Activated CD4-positive, alpha-beta T cell treated with anti-CD3 and anti-CD28 coated beads, Interleukin-2, amount 10 ng/mL, durations not matched to agents 7 days and 5 days (primary cell): ENCODE measurements at places on chromosomes 12 and 14. TPM values are rescaled to one million over a fixed set of nuclear protein-coding genes. Genes with fewer than 3 reads are reported as not detected.

GRCh38 chr12:14957551-14958168 is 3.7 kb downstream of the ARHGDIB start:
- no peak for DNase-seq

DNA sequence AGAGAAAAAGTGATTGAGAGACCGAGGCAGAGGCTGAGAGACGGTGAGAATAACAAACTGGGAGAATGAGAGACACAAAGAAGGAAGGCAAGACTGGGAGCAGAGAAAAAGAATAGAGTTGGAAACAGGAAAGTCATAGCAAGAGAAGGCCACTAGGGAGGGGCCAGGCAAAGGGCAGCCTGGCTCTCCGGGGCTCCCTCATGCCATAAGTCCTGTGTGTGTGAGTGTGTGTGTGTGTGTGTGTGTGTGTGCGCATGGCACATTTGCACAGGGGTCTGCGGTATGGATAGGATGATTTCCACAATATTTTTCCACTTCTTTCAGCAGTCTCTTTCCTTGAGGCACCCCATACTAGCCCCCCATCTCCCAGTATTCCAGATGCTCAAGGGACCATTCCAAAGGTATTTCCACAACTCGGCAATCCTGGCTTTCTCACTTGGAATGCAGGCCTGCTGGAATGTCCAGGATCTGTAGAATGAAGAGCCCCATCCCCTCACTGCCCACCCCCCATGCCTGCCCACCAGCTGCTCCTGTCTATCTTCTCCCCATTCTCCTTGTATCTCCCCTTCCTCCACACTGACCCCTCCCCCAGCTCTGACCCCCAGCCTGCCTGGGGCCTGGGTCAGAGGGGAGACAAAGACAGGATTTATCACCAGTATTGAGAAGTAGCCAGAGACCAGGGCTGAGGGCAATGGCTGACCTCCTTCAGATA is 9.0 kb downstream of the GPR84 start:
- DNase-seq = no peak

Gene IL22
- total RNA-seq = 0.69 TPM

DNA sequence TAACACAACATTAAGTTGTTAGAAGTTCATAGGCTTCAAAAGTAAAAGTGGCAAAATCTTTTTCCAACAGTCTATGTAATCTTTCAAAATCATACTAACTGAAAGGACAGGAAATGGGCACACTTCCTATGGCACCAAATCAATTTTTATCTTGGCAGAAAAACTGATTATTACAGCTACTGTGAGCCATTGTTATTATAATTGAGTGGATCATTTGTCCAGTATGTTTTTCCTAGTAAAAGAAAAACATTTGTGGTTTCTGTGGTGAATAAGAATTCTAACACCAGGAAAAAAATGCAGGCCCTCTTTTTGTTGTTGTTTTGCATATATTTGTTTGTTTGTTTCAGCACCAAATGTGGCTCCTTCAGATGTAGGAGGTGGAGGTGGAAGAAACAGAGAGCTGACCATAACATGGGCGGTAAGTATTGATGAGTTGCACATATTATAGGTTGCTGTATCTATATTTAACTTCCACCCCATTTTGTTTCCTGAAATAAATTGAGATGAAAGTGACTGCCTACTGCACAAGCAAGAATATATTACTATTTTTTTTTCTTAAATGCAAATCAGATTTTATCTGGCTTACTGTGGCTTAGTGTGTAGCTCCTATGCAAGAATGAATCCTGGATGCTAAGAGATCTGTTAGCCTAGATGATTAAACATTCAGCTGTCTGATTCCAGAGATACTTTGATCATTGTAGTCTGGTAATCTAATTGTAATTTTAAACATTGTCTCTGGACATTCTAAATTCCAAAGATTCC is 174.1 kb upstream of the PDZRN4 start:
- no peak for DNase-seq

Gene MYO1A
- total RNA-seq = 2.9 TPM

DNA sequence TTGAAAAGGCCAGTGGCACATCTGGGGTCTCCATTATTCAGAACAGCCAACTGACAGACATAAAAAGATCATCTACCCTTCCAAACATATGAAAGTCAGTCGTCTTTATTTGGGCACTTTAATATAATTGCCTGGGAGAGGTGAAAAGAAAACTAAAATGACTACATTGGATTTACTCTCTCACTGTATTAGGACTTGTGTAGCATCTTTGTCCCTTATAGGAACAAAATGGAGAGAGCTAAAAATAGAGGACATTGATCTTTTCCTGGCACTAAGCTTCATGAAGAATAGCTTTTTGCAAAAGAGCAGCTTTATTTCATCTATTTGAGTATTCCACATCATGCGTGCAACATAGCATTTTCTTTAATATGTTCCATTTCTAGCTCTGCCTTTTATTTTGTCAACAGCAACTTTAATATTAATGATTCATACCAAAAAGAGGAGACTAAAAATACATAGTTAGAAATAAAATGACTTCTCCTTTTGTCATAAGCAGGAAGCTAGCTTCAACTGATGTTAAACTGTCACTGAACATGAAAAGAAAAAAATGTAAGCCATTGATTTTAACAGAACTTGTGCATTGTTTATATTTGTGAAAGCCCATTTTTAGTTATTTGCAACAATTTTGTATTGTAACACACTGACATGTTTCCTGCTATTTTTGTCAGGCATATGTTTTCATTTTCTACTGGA is 254.6 kb downstream of the SEC23A start:
- DNase-seq = no peak

Gene DPF3
- 7.4 TPM for total RNA-seq

DNA sequence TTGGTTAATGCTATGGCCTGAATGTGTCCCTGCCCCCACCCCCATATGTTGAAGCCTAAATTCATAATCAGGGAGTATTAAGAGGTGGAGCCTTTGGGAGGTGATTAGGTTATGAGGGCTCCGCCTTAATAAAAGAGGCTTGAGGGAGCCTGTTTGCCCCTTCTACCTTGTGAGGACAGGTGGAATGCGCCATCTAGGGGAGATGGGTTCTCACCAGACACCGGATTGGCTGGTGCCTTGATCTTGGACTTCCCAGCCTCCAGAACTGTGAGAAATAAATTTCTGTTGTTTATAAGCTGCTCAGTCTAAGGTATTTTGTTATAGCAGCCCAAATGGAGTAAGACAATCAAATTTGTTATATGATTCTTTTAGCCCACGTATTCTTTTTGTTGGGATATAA is 148.3 kb downstream of the PTCSC3 start:
- DNase-seq = no peak

DNA sequence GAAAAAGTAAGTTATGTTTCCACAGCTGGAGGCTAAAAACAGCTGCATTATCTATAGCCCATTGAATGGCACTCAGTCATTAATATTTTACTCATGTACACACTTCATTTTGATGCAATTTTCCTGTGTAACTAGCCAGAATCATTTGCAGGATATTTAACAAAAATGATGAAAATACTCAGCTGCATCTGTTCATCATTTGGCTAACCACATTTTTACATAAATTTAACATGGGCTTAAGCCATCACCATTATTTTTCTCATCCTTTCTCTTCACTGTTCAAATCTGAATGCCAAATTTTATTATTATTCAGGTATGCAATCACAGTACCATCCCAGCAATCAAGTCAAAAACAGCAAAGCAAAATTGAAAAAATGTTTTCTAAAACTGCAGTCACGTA is 41.8 kb downstream of the ATXN7L3B start:
- DNase-seq = no peak

Gene LGR5
- not detected for total RNA-seq

Gene SYNDIG1L
- total RNA-seq = not detected

- DNase-seq = no peak
These were observed 30.8 kb downstream of the SMOC1 start for GRCh38 chr14:69909826-69910550.

Gene TTC6
- total RNA-seq = not detected

DNA sequence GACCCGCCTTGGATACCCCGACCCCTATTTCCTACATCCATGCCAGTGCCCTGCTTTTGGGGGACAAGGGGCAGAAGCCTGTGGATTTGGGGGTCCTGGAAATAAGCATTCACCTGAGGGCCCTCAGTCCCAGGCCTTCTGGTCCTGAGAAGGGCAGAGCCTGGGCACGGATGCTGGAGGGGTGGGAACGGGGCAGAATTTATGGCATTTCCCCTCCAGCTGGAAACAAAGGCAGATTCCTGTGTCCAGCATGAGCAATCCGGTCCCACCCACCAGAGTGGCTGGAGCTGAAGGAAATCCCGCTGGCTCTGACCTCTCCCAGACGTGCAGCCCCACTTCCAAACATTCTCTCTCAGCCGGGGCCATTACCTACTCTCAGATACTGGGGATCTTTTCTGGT is 9.3 kb downstream of the ANKRD33 start:
- DNase-seq = no peak

DNA sequence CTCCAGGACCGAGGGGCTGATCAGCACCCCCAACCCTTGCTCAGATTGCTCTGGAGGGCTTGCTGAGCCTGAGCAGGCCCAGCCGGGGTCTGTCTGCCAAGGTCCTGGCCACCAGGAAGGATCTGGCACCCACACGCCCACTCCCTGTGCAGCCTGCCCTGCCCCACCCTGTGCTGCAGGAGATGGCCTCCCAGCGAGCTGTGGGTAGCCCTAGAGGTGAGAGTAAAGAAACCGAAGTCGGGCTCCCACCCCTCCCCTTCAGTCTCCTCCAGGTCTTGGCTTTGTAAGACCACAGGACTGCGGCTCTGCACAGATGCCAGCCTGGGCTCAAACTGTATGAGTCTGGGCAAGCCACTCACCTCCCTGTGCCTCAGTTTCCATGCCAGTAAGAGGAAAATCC is 307.8 kb downstream of the BCL11B start:
- DNase-seq = no peak

- no peak for DNase-seq
These were observed 23.6 kb downstream of the TCHP start for GRCh38 chr12:109923481-109924245.

DNA sequence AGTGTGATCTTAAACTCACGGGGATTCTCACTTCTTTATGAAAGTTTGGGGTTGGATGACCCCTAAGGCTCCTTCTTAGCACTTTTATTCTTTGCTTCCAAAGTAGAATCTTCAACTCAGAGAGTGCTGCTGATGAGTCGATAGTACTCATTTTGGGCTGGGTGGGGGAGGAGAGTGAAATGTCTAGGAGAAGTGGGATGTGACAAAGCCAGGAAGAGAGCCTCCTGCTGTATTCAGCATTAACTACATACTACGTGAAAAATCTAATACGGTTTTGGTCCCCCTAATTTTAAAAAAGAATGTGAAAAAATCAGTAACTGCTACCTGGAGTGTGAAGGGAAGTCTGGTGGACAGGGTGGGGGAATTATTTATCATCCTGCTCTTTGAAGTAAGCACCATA is 148.3 kb downstream of the SAMD4A start:
- no peak for DNase-seq

- no peak for DNase-seq
These were observed 911.7 kb upstream of the TMEM132C start for GRCh38 chr12:127355061-127355841.

Gene EPYC
- not detected for total RNA-seq

DNA sequence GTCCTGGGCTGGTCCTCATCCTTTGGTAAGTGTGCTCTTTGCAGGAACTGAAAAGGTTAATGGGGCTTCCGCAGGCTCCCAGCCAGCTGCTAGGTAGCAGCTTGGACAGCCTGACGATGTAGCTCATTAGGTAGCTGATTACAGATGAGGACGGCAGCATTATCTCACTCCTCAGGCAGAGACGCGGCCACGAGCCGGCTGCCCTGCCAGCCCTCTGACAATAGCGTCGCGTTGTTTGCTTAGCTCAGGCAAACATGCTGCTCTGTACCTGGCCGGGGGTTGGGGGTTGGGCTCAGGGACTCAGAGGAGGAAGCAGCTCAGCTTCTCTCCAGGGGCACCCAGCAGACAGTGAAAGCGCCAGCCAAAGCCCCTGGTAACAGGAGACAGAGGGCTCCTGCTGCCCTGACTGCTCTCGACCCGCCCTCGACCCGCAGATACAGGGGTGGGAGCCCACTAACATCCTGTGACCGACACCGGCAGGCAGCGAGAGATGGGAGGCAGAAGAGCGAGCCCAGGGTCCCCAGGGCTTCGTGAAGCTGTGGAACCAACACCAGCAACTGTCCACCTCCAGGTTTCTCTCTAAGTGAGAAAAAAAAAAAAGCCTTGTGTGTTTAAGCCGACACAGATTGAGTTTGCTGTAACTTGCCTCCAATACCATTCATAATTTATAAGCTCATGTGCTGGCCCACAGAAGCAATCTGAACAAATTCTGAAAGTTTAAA is 53.4 kb upstream of the DLK1 start:
- DNase-seq = no peak

DNA sequence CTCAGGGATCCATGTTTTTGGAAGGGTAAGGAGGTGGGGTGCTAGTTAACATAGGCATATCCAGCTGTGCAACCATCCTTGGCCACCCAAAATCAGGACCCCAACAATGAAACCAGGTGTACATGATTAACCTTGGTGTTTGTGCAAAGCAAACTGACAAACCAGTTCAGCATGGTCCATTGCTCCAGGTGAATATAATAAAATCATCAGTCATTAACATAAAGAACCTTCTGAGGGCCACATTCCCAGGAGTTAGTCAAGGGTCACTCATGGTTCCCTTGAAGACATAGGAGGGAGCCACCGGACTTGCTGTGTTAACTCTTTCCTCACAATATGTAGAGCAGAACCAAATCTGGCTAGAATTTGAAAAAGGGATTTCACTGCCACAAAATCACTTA is 17.8 kb downstream of the SLC38A2 start:
- DNase-seq = no peak

Gene COQ5
- total RNA-seq = 25.5 TPM

DNA sequence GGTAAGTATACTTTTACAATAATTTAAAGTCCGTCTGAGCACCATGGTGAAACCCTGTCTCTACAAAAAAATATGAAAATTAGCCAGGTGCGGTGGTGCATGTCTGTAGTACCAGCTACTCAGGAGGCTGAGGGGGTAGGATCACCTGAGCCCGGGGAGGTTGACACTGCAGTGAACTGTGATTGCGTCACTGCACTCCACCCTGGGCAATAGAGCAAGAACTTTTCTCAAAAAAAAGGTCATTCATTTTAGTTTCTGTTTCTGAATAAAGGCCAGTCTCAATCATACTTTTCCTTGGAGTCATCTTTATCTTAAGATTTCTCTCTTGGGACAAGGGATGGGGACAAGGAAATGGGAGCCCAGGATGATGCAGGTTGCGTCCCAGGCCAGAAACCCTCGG is 12.9 kb downstream of the ANKRD13A start:
- DNase-seq = no peak

GRCh38 chr14:93655078-93655750 is 133.1 kb downstream of the PRIMA1 start:
- DNase-seq = peak; percentile 18

- DNase-seq = no peak
These were observed 43.0 kb upstream of the CTDSP2 start for GRCh38 chr12:57889500-57889989.

Gene CRIP1
- total RNA-seq = 702 TPM

DNA sequence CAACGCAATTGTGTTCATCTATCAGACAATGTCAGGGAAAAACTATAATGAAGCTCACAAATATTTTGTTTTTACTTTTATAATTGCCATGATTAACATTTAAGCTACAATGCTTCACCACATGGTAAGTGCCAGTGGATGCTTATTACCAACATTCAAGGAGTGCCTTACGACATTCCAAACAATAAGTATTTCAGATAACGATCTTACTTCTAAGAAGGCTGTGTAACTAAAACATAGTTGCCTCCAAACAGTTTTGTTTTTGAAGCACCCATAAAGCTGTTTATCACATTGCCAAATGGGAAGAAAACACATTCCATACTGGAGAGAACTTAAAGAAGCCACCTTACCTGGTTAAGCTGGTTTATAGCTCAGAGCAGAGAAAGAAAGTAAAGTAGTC is 78.8 kb downstream of the RPS6KA5 start:
- DNase-seq = no peak
